B cell (primary cell): ENCODE measurements at places on chromosomes 4 and X. TPM values are rescaled to one million over a fixed set of nuclear protein-coding genes. Genes with fewer than 3 reads are reported as not detected.

ACOT9 gene
- polyA plus RNA-seq, result 23.9 and 31.5 TPM in 2 replicates

GAR1 gene
- polyA plus RNA-seq, result 4.5 and 7.8 TPM in 2 replicates

CXCL6 gene
- polyA plus RNA-seq, result not detected in 2 replicates

GYPE gene
- 2.8 and 3.0 TPM in 2 replicates for polyA plus RNA-seq

FABP2 gene
- polyA plus RNA-seq, result not detected in 2 replicates

ATXN3L gene
- polyA plus RNA-seq, result not detected in 2 replicates

EGFL6 gene
- not detected in 2 replicates for polyA plus RNA-seq

PLP1 gene
- polyA plus RNA-seq, result not detected in 2 replicates

ADGRL3 gene
- not detected in 2 replicates for polyA plus RNA-seq

HTT-AS gene
- not detected in 2 replicates for polyA plus RNA-seq

XAGE1A gene
- not detected in 2 replicates for polyA plus RNA-seq

ADH1C gene
- not detected in 2 replicates for polyA plus RNA-seq

SMARCAD1 gene
- 8.2 and 13.4 TPM in 2 replicates for polyA plus RNA-seq

PAK3 gene
- polyA plus RNA-seq, result not detected in 2 replicates

ENPP6 gene
- polyA plus RNA-seq, result 0.01 and 0.23 TPM in 2 replicates

WNK3 gene
- polyA plus RNA-seq, result 0.07 and 0.12 TPM in 2 replicates

TSPAN6 gene
- 0.10 TPM in 2 replicates for polyA plus RNA-seq

COL4A5 gene
- polyA plus RNA-seq, result not detected in 2 replicates

AP1S2 gene
- 23.9 and 32.0 TPM in 2 replicates for polyA plus RNA-seq

SUPT20HL2 gene
- not detected in 2 replicates for polyA plus RNA-seq

MAGEH1 gene
- polyA plus RNA-seq, result 10.2 and 10.8 TPM in 2 replicates

BTK gene
- 157 and 166 TPM in 2 replicates for polyA plus RNA-seq

PABPC4L gene
- polyA plus RNA-seq, result not detected in 2 replicates

FAM9A gene
- polyA plus RNA-seq, result not detected in 2 replicates

SLC38A5 gene
- polyA plus RNA-seq, result 21.6 and 23.2 TPM in 2 replicates

NSG1 gene
- polyA plus RNA-seq, result 0.39 TPM in 1 of 2 replicates, not detected in the other

RBMXL3 gene
- polyA plus RNA-seq, result not detected in 2 replicates

ADAMTS3 gene
- polyA plus RNA-seq, result not detected in 2 replicates
